ENCODE measurements at places on chromosomes 4 and X.

DNA sequence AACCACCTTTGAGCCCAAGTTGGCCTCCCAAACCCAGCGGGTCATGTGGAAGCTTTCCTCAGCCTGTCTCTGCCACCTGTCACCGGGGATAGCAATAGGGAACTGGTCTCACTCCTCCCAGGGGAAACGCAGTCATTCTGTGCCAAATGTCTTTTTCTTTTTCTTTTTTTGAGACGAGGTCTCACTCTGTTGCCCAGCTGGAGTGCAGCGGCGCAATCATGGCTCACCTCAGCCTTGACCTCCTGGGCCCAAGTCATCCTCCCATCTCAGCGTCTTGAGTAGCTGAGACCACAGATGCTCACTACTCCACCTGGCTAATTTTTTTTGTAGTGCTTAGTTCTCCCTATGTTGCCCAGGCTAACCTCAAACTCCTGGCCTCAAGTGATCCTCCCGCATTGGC, 40.3 kb downstream of the MED28 start:
- DNase-seq: no peak

GRCh38 chr4:169098969-169099690, 89.1 kb upstream of the CBR4 start:
- peak; percentile 58 for DNase-seq

DNA sequence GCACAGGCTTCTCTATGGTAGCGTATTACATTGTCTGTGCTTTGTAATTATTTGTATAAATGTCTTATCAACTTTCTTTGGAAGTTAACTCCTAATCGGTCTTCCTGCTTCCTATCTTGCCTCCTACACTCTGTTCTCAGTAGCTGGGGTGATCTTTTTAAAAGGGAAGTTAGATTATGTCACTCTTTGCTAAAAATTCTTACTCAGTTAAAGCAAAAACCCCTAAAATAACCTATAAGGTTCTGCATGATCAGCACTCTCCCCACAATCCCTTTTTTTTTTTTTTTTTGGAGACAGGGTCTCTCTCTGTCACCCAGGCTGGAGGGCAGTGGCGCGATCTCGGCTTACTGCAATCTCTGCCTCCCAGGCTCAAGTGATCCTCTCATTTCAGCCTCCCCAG, 2.6 kb upstream of the PRPS1 start:
- DNase-seq: no peak

DNA sequence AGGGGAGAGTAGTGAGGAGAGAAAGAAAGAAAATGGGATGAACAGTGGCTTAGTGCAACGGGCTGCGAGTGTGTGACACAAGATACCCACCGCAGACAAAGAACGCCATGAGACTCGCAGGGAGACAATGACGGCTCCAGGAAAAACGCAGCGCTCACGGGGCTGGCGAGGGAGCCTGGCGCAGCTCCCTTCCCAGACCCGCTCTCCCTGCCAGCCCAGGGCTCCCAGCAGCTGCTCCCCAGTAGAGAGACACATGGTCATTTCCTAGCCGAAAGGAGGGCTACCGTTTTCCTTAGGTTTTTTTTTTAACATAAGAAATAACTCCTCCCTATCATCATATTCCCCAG, 149.5 kb downstream of the MAML3 start:
- DNase-seq: peak; percentile 54

DNA sequence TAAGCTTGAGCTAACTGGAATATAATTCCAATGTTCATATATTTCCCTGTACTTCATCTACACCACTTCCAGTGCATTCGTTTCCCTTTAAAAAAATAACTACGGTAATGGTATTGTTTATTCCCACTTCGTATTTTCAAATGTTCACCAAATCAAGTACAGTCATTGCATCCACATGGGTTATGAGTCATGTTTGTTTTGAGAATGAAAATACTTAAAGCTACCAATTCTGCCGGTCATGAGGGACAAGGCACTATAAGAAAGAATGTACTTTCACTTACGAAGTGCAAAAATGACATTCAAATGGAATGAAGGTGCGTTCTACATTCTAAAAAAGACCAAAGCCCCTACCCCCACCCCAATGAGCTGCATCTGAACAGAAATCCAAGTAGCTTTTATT, 174.4 kb upstream of the FGF13 start:
- DNase-seq: peak; percentile 42

- no peak for DNase-seq
Observed at GRCh38 chrX:2262668-2263055, 238.1 kb downstream of the DHRSX start.

- DNase-seq: no peak
Observed at GRCh38 chr4:148226341-148226740, 215.9 kb downstream of the NR3C2 start.

All from fibroblast of skin of scalp (primary cell).